Stimulated activated CD8-positive, alpha-beta memory T cell treated with anti-CD3 and anti-CD28 coated beads, Interleukin-4, amount 100 ng/mL, for 1 hour (primary cell): ENCODE measurements at places on chromosomes 5 and 9.
A peak's percentile ranks its signal among the peaks of the same experiment; 100 is the strongest.

DNA sequence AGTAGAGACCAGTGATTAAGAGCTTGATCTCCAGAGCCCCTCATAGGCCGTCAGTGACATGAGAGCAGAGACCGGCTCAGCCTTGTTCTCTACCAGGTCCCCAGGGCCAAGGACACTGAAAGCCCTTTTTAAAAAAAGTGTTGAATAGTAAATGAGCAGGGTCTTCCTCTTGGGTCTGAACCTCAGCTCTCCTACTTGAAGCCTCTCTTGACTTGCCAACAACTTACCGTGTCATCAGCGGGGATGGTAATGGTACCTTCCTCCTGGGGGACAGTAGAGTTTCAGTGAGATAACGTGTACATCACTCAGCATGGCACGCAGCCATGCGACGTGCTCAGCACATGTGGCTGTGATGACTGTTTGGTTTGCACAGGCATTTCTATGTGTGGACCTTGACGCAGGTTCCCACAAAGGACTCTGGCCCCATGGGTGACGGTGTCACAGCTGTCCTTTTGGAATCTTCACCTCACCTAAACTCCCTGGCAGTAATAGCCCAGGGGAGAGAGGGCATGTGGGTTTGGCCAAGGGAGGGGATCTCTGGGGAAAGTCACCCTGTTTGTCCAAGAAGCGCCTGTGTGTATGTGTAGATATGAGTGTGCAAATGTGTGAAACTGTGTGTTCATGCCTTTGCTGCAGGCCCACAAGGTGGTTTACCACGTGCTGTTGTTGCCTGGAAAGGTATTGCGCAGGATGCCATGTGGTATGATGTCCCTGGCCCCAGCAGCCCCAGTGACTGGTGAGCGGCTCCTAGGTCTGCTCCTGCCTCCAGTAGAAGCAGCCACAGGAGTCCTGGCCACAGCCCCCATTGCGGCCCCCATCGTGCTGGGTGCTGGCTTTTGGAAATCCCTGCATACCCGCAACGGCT is 18.7 kb downstream of the ERGIC1 start:
- no peak for DNase-seq

GRCh38 chr5:115977096-115977495 is 14.8 kb downstream of the LVRN start:
- DNase-seq = no peak

- DNase-seq = no peak
These were observed 80.4 kb downstream of the SLC12A2 start for GRCh38 chr5:128163991-128164390.

DNA sequence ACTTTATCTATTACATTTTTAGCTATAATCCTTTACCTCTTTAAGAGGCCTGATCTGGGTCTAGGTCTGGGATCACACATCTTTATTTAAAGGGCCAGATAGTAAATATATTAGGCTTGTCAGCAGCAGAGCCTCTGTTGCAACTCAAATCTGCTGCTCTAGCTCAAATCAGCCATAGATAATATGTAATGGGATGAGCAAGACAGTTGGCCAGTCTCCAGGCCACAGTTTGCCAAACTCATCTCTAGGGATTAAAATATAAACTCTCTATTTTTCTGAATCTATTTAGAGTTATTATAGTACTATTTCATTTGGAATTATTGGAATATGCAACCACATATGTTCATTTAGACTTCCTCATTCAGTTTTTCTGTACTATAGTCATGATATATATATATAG is 115.9 kb upstream of the MINAR2 start:
- no peak for DNase-seq

DNA sequence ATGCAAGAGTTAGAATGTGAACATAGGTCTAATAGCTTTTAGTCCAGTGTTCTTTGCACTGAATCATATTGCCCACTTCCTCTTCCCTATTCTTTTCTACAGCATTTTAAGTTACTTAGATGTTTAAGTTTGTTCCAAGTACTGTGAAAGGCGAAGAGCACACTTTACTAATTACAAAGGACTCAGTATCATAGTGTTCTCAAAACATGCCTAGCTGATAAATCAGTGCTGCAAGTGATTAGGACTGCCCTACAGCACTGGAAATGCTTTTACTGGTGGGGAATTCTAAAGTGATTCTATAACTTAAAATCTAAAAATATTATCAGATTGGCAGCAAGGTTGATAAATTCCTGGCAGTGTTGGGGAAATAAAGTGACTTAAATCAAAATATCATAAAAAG is 177.9 kb upstream of the KCNN2 start:
- no peak for DNase-seq

- no peak for DNase-seq
These were observed 53.9 kb downstream of the CFAP95 start for GRCh38 chr9:69874301-69875060.

GRCh38 chr5:96893342-96893741 is 17.0 kb downstream of the ERAP2 start:
- DNase-seq = no peak

DNA sequence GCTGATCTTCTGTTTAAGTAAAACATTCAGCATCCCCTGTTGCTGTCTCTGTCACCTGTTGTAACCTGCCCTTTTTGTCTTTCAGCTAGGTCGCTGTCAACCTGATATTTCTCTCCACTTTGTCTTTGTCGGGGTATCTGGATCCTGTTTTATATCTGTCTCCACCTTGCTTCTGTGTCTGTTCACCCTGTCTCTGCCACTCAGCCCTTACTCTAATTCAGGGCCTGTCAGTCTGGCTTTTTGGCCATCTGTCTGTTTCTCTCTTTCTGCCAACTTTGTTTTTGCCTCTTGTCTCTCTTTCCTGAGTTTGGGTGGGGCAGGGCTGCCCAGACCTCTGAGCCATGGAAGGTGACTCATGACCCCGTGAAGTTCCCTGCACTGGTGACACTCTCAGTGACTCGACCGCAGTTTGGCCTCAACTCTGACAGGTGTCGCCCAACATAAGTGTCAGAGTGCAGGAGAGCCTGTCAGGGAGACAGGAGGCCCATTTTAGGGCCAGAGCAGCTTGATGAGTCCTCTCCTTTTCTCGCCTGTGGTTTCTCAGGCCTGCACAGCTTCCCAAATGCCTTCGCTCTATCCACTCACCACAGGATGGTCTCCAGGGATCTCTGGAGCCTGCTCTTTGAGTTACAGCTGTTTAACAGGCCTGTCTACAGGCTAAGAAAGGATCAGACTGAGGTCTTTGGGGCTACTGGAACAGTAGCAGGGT is 868 bp downstream of the ZBTB43 start:
- peak; percentile 40 for DNase-seq

GRCh38 chr5:148297731-148298130 is 14.5 kb upstream of the SPINK7 start:
- DNase-seq = no peak

DNA sequence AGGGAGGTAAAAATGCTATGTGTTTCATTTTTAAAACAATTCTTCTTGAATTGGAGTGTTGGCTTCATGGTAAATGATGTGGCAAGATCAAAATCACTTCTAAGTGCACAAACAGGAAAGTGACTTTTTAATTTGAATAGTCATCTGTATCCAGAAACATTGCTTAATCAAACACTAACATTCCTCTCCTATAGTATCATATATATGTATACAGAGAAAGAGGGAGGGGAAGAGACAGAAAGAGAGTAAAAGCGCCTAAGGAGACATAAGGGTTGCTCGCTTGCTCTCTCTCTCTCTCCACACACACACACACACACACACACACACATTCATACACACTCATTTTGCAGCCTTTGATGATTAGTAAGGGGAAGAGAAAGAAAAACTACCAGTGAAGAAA is 95.4 kb upstream of the PRDM9 start:
- no peak for DNase-seq
